ENCODE measurements at places on chromosomes 2 and 18. TPM values are rescaled to one million over a fixed set of nuclear protein-coding genes. Genes with fewer than 3 reads are reported as not detected.

DNA sequence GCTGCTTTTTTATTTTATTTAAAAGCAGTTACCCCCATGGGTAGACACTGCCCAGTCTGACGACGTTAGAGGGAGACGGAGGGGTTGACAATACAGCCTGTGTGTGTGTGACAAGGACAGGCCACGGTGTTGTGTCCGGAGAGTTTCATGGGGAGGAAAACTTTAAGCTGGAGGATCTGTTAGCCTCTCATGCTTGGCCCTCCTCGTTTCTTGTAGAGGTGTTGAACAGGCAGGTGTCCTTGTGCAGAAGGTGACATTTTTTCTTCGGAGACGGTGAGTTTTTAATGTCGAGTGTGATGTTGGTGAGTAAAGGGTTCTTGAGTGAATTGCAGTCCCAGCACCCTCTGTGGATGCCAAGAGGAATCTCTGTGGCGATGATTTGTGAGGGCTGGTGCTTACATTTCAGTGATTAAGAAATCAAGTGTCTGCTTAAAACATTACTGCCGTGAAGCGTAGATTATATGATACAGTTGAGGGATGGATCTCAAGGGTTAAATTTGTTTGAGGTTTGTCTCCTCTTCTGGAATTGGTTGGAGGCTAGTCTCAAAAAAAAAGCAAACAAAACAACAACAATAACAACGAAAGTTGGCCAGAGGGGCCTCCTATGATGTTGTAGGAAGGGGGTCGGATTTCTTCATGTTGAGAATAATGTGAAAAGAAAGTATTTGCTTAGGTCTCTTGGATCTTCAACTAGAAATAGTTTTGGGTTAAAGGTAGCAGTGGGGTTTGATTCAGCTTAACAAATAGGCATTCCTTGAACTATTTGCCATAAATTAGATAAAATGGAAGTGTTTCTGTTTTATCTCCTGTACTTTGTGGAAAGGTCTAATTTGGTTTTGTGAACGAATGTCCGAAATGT, 1.6 kb downstream of the NCOA1 start:
- peak; percentile 52 for DNase-seq

The IGFBP5 gene
- 146 TPM for total RNA-seq

DNA sequence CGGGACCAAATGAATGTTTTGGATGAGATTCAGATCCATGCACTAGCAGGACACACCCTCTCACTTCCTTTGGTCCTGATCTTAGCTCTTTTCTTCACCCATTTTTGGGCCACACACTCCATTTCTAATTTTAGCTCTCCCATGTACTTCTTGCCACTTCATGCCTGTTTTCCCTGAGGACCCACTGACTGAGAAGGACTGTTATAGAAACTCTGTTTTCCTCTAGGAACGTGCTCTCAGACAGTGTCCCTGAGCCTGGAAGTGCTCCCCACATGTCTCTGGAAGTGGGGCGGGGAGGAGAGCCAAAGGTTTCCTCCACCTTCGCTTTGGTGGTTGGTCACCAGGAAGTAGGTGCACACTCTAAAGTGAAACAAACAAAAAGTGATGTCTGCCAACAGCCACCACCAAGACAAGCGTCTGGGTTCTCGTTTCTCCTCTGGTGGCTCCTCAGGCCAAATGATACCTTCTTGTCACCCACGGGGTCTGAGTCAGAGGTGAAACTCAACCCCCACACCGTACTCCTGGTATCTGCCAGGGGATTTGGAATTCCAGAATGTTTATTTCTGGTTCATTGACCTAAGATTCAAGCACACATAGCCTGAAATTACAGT, 74.7 kb downstream of the MERTK start:
- DNase-seq, result peak; percentile 33

DNA sequence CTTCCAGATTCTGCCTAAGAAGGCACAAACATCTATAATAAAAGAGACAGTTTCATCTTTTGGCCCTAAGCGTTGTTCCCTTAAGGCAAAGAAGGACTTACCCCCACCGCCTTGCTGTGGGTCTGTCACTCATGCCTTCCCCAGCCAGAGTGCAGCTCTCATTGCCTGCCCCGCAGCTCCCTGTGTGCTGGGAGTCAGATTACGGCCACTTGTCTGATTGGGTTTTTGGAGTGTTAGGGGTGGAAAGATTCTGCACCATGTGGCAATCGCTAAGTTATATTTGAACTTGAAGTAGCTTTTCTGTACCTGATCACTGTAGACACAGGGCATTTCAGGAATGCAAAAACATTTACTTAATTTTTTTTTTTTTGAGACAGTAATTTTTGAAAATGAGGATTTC, at the start of gene AQP4:
Gene AQP4 (minus strand): TSS at position 151 of the 400 bp plus-strand sequence. CDS start 18 bp downstream, at position 133.
- peak; percentile 71 for DNase-seq

GRCh38 chr2:180717588-180717987, 262.8 kb upstream of the UBE2E3 start:
- no peak for DNase-seq

The ELOA2 gene
- 0.15 TPM for total RNA-seq

Data from gastrocnemius medialis (tissue), 4 donors.